ENCODE measurements at places on chromosomes 7 and 10. TPM values are rescaled to one million over a fixed set of nuclear protein-coding genes. Genes with fewer than 3 reads are reported as not detected.

FEZF1 gene
- total RNA-seq: not detected

CTAGE8 gene
- under 0.01 TPM for total RNA-seq

ZNF212 gene
- 7.3 TPM for total RNA-seq

TMEM213 gene
- total RNA-seq: not detected

KIAA1549 gene
- total RNA-seq: 3.3 TPM

GOT1 gene
- total RNA-seq: 123 TPM

LRRTM3 gene
- not detected for total RNA-seq

CALN1 gene
- not detected for total RNA-seq

TWIST1 gene
- total RNA-seq: 34.4 TPM

PITRM1 gene
- 62.4 TPM for total RNA-seq

FAM25C gene
- total RNA-seq: not detected

ZNF25 gene
- total RNA-seq: 8.2 TPM

AZGP1 gene
- not detected for total RNA-seq

PGAM2 gene
- total RNA-seq: not detected

MYOF gene
- 126 TPM for total RNA-seq

NUTM2D gene
- 1.5 TPM for total RNA-seq

PNLIPRP1 gene
- total RNA-seq: not detected

SPDYE9 gene
- total RNA-seq: not detected

SLC26A5 gene
- not detected for total RNA-seq

WNT2 gene
- 21.7 TPM for total RNA-seq

CYREN gene
- total RNA-seq: 47.5 TPM

IL6 gene
- 659 TPM for total RNA-seq

KCNK18 gene
- total RNA-seq: not detected

PNLIPRP3 gene
- total RNA-seq: not detected

CUBN gene
- total RNA-seq: 3.7 TPM

STEAP1B gene
- total RNA-seq: 2.2 TPM

RAMP3 gene
- total RNA-seq: not detected

C7orf57 gene
- total RNA-seq: under 0.01 TPM

TRPV6 gene
- not detected for total RNA-seq

PIK3AP1 gene
- total RNA-seq: 0.43 TPM

OR2A42 gene
- not detected for total RNA-seq

GIMAP1 gene
- not detected for total RNA-seq

C10orf67 gene
- total RNA-seq: 0.22 TPM

CC2D2B gene
- not detected for total RNA-seq

GPC2 gene
- total RNA-seq: 1.9 TPM

COL13A1 gene
- total RNA-seq: 34.2 TPM

SYT15 gene
- 0.43 TPM for total RNA-seq

GALNT17 gene
- not detected for total RNA-seq

LHFPL3 gene
- total RNA-seq: not detected

ASIC3 gene
- not detected for total RNA-seq

TAC1 gene
- not detected for total RNA-seq

MYH16 gene
- total RNA-seq: 0.43 TPM

ANLN gene
- total RNA-seq: 236 TPM

SEMA3D gene
- 1.3 TPM for total RNA-seq

VOPP1 gene
- total RNA-seq: 23.9 TPM

HKDC1 gene
- total RNA-seq: 0.14 TPM

GHRHR gene
- total RNA-seq: not detected

SYNPO2L gene
- 0.43 TPM for total RNA-seq

KNDC1 gene
- total RNA-seq: under 0.01 TPM

Measured in placental pericyte (primary cell).